CD4-positive, alpha-beta memory T cell (primary cell): ENCODE measurements at places on chromosomes 4 and X. TPM values are rescaled to one million over a fixed set of nuclear protein-coding genes. Genes with fewer than 3 reads are reported as not detected.

Gene ZFP42
- not detected for total RNA-seq

Gene CCDC110
- total RNA-seq = 0.90 TPM

DNA sequence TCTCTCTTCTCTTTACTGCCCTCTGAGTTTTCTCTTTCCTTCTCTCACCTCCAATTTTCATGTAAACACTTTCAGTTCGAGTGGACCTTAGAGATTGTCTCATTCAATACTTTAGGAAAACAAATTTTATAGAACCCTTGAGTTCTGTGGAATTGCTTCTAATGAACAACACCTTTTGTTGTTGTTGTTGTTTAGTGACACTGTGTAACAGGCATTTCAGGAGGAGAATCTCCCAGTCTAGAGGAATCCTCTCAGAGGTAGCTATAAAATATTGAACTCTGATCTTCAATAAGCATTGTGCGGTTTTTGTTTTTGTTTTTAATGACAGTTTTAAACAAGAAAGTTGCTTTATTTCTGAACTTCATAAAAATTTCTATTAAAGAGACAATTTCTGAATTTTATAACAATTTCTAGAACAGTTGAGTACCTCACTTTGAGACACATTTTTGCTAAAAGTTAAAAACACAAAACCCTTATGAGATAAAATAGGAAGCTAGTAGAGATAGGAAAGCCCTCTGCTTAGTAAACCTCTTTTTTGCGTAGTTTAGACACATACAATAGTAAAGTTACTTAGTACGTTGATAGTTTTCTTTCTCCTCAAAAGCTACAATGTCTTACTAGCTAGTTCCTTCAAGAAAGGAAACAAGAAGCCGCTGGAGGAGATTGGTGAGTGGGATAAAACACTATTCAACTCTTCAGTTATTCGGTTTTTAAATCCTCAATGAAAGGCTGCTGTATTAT is 38.8 kb downstream of the CLCN3 start:
- DNase-seq = no peak

- no peak for DNase-seq
These were observed 78.1 kb upstream of the GPM6B start for GRCh38 chrX:13894888-13895565.

- DNase-seq = no peak
These were observed 215.3 kb upstream of the CTSO start for GRCh38 chr4:156169011-156169410.
